Dorsolateral prefrontal cortex (tissue), 122 donors: ENCODE measurements at places on chromosomes 16 and 17.

- no peak for DNase-seq
Observed at GRCh38 chr16:77169650-77170236, 21.2 kb upstream of the MON1B start.

GRCh38 chr17:21394265-21394664 lies 18.1 kb downstream of the KCNJ12 start:
- no peak for DNase-seq

- DNase-seq: no peak
Observed at GRCh38 chr17:35923609-35924114, 6.9 kb downstream of the RDM1 start.

- no peak for DNase-seq
Observed at GRCh38 chr17:81404558-81405165, 9.4 kb downstream of the BAHCC1 start.

- DNase-seq: no peak
Observed at GRCh38 chr16:81997738-81998137, 13.5 kb downstream of the SDR42E1 start.

DNA sequence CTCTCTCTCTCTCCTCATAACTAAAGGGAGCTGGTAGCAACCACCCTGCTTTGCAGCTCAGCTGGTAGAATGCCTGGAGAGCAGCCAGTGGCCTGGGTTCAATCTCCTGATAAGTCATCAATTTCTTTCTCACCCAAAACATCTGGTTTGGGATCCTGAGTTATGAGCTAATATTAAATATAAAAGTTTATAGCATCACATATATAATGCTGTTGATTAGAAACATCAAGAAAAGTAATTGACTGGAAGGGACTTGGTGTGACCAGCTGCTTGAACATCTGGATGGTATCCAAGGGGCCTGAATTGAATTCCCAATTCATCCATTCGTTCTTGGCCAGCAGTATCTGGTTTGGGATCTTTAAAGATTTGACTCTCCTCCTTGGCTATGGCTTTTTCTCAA lies 12.2 kb upstream of the ELAC2 start:
- DNase-seq: no peak

DNA sequence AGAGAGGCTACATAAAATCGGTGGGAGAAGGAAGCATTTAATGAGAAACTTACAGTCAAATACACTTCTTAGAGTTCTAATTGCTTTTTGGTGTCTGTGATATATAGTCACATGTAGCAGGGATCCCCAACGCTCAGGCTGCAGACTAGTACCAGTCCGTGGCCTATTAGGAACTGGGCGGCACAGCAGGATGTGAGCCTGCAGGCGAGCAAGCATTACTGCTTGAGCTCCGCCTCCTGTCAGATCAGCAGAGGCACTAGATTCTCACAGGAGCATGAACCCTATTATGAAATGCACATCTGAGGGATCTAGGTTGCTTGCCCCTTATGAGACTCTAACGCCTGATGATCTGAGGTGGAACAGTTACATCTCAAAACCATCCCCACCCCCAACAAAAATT lies 158.5 kb downstream of the TANC2 start:
- DNase-seq: no peak

DNA sequence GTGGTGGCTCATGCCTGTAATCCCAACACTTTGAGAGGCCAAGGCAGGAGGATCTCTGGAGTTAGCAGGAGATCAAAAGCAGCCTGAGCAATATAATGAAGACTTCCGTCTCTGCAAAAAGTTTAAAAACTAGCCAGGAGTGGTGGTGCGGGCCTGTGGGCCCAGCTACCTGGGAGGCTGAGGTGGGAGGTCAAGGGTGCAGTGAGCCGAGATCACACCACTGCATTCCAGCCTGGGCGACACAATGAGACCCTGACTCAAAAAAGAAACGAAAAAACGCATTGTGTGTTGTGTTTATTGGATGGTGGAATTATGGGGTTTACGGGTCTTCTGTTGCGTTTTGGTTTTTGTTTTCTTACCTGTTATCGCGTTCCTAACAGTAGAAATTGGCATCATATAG lies 863 bp upstream of the DDX19A start:
- no peak for DNase-seq

DNA sequence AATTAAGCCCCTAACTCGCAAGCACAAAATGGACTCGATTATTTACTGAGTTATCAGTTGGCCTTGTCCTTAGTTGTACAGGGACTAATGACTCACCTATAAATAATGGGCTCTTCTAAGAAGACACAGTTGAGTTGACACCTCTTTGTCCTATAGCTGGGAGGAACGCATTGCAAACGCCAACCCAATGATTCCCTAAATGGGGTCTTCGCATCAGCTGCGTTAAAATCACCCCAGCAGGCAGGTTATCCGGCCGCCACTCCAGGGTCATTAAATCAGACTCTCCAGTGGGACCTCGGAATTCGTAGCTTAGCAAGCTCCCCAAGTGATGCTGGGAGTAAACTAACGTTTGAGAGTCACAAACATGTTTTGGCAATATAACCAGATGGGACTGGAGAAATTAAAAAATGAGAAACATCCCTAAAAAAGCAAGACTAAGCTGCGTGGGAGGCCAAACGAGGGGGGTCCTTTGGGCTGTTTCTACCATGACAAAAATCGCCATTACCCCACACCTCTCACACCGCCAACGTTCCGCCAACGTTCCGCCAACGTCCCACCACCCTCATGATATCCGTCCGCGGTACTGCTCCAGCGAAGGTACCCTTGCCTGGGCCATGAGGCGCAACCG lies 932 bp upstream of the NFE2L1 start:
- DNase-seq: no peak

DNA sequence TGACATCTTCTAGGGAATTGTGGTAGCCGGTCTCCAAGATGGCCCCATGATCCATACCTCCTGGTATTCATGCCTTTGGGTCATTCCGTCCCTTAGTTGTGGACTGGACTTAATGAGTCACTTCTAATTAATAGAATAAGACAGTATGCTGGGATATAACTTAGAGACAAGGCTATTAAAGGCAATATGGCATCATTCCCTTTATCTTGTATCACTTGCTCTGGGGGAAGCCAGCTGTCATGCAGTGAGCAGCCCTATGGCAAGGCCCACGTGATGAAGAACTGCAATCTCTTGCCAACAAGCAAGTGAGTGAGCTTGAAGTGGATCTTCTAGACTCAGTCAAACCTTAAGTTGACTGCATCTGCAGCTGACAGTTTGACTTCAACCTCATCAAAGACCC lies 97.8 kb upstream of the MED13 start:
- DNase-seq: no peak

DNA sequence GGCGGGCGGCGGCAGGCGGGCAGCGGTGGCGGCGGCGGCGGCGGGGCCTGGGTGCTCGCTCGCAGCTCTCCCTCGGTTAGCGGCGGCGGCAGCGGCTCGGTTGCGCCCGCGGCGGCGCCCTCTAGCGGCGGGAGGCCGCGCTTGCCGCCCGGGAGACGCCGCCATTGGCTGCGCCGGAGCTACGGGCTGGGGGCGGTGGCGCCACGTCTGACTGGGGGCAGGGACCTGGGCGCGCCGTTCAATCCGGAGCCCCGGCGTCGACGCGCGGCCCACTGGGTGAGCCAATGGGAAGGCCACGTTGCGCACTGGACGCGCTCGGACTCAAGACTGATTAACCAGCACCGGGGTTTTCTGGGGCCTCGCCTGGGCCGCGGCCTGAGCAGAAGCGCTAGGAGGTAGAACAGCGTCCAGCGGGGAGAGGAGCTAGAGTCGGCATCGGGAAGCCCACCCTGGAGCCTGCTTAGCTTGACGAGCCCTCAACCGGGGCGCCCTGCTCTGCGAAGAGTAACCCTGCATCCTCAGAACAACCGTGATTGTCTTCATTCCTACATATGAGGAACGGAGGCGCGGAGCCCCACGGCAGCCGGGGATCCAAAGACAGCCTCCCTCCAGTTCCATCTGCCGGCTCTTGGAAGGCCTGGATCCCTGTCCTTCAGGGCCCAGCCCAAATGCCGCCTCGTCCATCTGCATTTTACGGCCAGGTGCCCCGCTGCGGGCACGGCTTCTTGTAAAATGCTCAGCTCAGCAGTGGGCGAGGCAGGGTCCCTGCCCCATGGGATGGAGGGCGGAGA lies at the start of gene ZC3H7A:
ZC3H7A (minus strand) TSS at position 93 of the 791 bp plus-strand sequence. CDS start 14,904 bp downstream, outside the sequence.
- DNase-seq: peak; percentile 97

DNA sequence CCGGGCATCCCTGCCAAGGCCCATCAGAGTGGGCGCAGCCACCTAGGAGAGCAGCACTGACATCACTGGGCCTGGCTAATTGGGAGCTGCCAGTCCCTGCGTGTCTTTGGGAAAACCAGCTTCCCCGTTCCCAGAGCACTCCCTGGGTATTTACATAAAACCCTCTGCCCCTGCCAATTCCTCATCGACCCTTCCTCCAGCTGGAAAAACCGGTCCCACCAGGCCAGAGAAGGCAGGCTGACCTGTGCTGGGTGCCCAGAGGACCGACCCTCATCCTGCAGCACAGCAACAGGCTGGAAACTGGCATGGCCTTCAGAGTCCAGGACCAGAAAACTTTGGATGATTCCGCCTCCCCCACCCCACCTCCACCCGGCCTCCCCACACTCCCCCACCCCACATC lies 8.2 kb upstream of the FOXN1 start:
- no peak for DNase-seq

- DNase-seq: no peak
Observed at GRCh38 chr17:81114351-81115093, 50.8 kb upstream of the PVALEF start.

DNA sequence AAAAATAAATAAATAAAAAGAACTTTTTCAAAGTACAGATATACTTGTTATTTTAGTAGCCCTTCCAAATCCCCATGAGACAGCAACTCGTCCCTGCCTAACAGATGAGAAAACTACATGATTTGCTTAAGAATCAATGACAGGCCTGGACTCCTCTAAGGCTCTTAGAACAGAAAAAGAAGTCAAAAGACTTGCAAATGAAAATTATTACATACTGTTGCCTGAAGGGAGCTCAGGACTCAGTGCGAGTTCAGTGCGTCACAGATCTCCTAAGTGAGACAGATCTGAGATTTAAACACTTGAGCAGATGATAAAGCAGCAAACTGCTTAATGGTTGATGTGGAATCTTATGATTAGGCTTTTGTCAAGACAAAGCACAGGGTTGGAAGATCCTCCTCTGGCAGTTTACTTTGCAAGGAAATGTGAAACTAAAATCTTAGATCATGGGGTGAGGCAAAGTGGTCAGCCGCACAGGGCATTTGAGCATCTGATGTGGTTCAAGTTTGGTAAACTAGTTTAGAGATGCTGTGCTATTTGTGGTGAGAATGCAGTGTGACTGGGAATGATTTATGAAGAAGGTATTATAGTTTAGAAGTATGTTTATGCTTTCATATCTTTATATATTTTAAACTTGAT lies 138.1 kb downstream of the TRIM37 start:
- DNase-seq: no peak

GRCh38 chr17:67879662-67880061 lies 54.4 kb downstream of the BPTF start:
- DNase-seq: no peak

DNA sequence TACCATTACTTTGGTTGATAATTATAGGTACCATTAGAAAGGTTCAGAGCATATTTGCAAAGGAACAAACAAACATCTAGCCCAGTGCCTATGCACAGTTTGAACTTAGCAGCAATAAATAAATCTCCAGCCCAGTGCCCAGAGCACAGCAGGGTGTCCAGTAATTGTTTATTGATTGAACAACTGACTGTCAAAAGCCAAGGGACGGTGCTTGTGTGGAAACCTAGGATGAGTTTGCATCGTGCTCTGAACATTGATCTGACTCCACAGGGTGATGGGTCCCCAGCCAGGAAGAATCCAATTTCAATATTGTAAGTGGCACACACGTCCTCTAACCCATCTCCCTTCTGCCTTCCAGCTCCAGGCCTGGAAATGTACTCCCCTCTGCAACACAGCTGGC lies 625.5 kb upstream of the C16orf82 start:
- DNase-seq: no peak

DNA sequence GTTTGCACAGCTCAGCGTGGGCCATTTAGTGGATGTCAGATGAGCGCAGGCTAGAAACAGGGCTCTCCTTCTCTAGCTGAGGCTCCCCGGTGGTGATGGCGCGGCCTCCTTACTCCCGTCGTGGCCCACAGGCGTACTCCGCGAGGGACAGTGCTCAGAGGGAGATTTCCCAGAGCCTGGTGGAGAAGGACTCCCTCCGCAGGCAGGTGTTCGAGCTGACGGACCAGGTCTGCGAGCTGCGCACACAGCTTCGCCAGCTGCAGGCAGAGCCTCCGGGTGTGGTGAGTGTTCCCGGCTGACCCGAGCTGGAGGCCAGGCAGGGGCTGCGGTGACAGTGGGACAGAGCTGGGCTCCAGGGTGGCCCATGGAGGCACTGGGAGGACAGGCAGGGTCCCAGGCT lies 21.4 kb downstream of the CARD14 start:
- no peak for DNase-seq

DNA sequence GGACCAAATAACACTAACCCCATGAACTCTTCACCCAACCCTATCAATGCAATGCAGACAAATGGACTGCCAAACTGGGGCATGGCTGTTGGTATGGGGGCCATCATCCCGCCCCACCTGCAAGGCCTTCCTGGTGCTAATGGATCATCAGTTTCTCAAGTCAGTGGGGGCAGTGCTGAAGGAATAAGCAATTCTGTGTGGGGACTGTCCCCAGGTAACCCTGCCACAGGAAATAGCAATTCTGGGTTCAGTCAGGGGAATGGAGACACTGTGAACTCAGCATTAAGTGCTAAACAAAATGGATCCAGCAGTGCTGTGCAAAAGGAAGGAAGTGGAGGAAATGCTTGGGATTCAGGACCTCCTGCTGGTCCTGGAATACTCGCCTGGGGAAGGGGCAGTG lies 78.9 kb downstream of the TMC6 start:
- DNase-seq: no peak

GRCh38 chr16:22320572-22321339 lies 23.5 kb downstream of the POLR3E start:
- no peak for DNase-seq

- DNase-seq: no peak
Observed at GRCh38 chr16:4351880-4352279, 759 bp upstream of the PAM16 start.

- DNase-seq: no peak
Observed at GRCh38 chr17:65058146-65058545, 1.6 kb upstream of the GNA13 start.

GRCh38 chr16:4494746-4495490 lies 18.7 kb downstream of the HMOX2 start:
- no peak for DNase-seq

DNA sequence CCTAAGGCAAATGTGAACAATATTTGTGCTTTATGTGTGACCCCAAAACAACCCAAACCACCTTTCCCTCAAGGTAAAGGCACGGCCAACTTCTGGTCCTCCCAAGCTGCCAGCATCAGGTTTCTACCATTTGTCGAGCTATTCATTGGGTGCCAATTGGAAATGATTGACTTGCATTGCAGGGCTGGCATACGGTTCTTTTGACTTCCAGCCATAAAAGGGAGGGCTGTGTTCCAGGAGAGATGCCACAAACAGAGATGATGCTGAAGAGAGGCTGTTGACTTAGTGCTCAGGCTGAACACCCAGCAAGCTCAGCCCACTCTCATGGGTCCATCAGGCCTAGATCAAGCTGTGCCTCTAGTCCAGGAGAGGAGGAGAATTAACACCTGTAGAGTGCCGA lies 252.4 kb downstream of the GRIN2A start:
- no peak for DNase-seq
